ENCODE measurements at places on chromosomes 1 and 21.

GRCh38 chr21:44569861-44570517 lies 3.5 kb upstream of the KRTAP10-4 start:
- no peaks in the 10 kb centered on the region for H3K4me1 ChIP-seq
- no peaks in the 10 kb centered on the region for H3K27me3 ChIP-seq
- no peak for DNase-seq
- H3K27ac ChIP-seq: no peak overlapping the region
- H3K4me3 ChIP-seq: no peak overlapping the region
- H3K36me3 ChIP-seq: no peaks in the 10 kb centered on the region

GRCh38 chr1:90821152-90821787 lies 104.2 kb upstream of the BARHL2 start:
- H3K27ac ChIP-seq: no peak overlapping the region
- no peaks in the 10 kb centered on the region for H3K36me3 ChIP-seq
- H3K4me3 ChIP-seq: no peak overlapping the region
- no peaks in the 10 kb centered on the region for H3K4me1 ChIP-seq

DNA sequence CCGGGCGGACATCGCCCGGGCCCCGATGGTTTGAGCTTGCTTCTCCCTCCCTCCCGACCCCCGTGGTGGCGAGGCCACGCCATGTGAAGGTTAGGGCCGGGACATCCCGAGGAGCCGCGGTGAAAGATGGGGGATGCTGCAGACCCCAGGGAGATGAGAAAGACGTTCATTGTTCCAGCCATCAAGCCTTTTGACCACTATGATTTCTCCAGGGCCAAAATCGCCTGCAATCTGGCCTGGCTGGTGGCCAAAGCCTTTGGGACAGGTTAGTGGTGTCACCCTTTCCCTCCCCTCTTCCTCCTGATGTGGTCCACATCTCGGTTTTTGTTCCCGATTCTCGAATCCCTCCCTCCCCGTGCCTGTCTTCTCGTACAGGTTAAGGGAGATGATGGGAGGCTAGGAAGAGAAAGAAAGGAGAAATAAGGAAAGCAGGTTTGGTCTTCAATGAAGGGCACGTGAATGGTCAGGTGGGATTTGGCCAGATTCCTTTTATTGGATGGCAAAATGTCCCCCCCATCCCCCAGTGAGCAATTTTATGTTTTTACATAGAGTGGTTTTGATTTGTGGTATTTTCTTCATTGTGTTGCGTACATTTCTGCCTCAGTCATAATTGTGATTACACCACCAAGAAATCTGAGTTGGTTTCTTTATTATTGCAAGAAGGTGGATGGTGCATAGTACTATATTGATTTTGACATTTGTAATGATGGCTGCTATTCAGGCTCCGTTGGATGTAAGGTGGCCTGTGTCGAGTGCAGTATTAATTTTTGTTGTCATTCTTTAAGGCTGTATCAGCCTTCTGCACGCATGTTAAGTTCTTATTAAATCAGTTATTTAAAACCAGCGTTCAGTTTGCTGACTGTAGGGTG lies 1.2 kb downstream of the CAMSAP2 start:
- DNase-seq: no peak
- H3K4me3 ChIP-seq: peak overlapping the region; percentile 89
- H3K4me1 ChIP-seq: peaks cover 35% of the 10 kb centered on the region
- H3K27me3 ChIP-seq: peaks cover 10% of the 10 kb centered on the region

DNA sequence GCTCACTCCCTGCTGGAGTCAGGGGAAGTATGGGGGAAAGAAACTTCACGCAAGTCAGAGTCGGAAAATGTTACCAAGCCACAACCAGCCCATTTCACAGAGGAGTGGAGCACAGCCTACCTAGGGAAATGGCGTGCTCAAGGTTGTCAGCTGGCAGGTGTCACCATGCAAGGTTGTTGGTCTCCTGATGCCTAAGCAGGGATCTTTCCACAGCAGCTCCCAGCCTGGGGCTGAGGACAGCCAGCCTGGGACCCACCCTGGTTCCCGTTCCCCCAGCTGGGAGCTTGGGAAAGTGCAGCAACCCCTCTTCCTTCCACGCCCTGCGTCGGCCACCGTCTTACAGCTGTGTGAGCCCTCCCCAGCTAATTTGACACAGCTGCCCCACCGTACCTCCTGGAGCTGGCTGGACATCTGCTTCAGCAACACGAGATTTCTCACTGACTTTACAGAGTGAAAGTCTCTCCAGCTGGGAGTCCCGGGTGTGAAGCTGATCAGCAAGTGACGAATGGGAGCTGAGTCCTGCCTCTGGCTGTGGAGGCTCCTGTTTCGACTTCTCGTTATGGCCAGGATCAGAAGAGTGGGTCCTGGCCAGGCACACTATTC lies 224.6 kb upstream of the RAB4A start:
- H3K4me3 ChIP-seq: no peak overlapping the region
- H3K4me1 ChIP-seq: peaks cover 5% of the 10 kb centered on the region
- no peak for DNase-seq
- no peaks in the 10 kb centered on the region for H3K36me3 ChIP-seq

- no peaks in the 10 kb centered on the region for H3K36me3 ChIP-seq
- H3K4me1 ChIP-seq: no peaks in the 10 kb centered on the region
- no peak for DNase-seq
- H3K4me3 ChIP-seq: no peak overlapping the region
Observed at GRCh38 chr21:44947930-44948331, 8.1 kb downstream of the SLX9 start.

All from neural progenitor cell (in vitro differentiated cells).